Thoracic aorta (tissue), 2 donors: ENCODE measurements at places on chromosomes 13 and 19. TPM values are rescaled to one million over a fixed set of nuclear protein-coding genes. Genes with fewer than 3 reads are reported as not detected.

RFPL4AL1 gene
- not detected for total RNA-seq

DNA sequence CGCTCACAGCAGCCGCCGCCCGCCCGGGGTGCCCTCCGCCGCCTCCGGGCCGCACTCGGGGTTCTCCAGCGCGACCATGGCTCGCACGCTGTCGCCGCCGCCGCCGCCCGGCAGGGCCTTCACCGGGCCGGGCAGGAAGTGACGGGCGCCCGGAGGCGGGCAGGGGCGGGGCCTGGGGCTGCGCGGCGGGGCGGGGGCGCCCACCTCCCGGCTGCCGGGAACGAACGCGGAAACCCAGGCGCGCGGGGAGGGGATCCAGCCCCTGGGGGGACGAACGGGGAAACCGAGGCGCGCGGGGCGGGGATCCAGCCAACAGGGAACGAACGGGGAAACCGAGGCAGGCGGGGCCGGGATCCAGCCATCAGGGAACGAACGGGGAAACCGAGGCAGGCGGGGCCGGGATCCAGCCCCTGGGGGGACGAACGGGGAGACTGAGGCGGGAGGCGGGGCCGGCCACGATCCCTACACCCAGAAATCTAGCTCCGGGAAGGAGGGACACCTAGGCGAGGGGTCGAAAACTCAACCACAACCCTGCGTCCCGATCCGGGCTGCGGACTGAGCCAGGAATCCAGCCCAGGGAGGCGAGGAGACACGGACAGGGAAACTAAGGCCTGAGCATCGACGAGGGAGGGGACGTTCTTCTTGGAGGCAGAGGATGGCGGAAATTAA lies at the start of gene R3HDM4:
Gene R3HDM4 (minus strand): TSS at position 140 of the 669 bp plus-strand sequence. CDS start 62 bp downstream, at position 78.
- peak within 1 kb of the TSS; percentile 96 for H3K4me3 ChIP-seq
- no peak for DNase-seq
- H3K27ac ChIP-seq: peak within 1 kb of the TSS; percentile 71
- H3K4me1 ChIP-seq: peaks cover 18% of the 10 kb centered on the region
- H3K36me3 ChIP-seq: no peaks in the 10 kb centered on the region

DNA sequence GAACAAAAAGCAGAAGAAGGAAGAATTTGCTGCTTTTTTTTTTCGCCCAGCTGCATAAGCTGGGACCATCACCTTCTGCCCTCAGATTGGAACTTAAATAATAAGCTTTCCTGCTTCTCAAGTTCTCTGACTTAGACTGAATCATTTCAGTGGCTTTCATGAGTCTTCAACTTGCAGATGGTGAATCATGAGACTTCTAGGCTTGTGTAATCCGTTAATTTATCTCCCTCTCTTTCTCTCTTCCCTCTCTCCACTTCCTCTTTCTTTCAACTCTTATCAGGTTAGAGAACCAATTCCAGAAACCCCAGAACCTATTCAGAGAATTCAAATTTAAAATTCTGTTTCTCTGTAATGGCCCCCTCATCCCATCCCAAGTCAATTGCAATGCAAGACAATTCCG lies 1153.7 kb downstream of the PCDH9 start:
- no peak overlapping the region for H3K4me3 ChIP-seq
- H3K27me3 ChIP-seq: no peaks in the 10 kb centered on the region

ERICH4 gene
- total RNA-seq: not detected

DNA sequence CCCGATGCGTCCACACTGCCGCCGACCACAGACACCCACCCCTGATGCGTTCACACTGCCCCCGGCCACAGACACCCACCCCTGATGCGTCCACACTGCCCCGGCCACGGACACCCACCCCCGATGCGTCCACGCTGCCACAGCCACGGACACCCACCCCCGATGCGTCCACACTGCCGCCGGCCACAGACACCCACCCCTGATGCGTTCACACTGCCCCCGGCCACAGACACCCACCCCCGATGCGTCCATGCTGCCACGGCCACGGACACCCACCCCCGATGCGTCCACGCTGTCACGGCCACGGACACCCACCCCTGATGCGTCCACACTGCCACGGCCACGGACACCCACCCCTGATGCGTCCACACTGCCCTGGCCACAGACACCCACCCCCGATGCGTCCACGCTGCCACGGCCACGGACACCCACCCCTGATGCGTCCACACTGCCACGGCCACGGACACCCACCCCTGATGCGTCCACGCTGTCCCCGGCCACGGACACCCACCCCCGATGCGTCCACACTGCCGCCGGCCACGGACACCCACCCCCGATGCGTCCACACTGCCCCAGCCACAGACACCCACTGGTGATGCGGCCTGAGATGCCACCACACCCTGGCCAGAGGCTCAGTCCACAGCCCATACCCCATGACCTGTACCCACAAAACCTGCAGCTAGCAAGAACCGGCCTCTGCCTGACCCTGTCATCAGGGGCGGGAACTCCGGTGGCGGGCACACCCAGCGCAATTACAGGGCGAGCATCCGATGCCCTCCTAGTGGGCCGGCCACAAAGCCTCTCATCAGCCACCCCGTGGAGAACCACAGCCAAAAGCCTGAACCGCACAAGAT lies 28.4 kb downstream of the RASA3 start:
- H3K27ac ChIP-seq: no peak overlapping the region
- H3K4me1 ChIP-seq: peaks cover 7% of the 10 kb centered on the region
- H3K27me3 ChIP-seq: no peaks in the 10 kb centered on the region
- no peak overlapping the region for H3K4me3 ChIP-seq
- no peaks in the 10 kb centered on the region for H3K36me3 ChIP-seq

- H3K4me1 ChIP-seq: no peaks in the 10 kb centered on the region
- H3K27me3 ChIP-seq: no peaks in the 10 kb centered on the region
Observed at GRCh38 chr13:33081666-33082065, 65.4 kb downstream of the KL start.
